ENCODE measurements at places on chromosomes 16 and 17.

- DNase-seq, result peak; percentile 78
Observed at GRCh38 chr17:38676706-38677504, 2.1 kb upstream of the EPOP start.

GRCh38 chr16:30519120-30520049, 7.0 kb downstream of the ZNF768 start:
- no peak for DNase-seq

DNA sequence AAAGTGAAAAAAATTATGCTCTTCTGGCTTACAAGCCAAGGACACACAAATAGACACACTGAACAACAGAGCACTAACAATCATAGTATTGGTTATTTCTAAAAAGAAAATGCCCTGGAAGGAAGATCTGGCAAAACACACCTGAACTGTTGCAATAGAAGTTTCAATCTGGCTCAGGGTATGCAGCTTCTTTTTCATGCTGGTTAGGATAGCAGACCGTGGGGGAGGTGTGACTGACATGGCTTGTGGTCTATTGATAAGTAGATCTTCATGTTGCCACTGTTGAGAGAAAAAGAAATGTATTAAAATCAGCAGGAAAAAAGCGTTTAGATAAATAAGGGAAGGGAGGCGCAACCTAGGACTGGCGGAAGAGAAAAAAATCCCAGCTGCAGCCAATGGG, 26.5 kb upstream of the ARL6IP1 start:
- DNase-seq, result no peak

DNA sequence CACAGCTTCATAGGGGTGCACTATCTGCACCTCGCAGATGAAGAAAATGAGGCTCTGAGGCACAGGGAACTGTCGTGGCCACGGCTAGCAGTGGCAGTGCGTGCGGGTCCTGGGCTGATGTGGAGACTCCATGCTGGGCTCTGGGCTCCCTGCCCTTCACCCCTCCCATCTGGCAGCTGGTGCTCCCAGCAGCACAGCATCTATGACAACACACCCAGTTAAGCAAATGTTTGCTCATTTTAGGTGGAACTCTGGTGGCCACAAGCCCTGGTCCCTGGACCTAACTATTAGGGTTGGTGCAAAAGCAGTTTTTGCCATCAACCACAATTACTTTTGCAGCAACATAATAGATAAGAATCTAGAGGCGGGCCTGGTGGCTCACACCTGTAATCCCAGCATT, 30.9 kb downstream of the IFT140 start:
- no peak for DNase-seq

GRCh38 chr16:62664566-62664965, 628.3 kb upstream of the CDH8 start:
- DNase-seq, result no peak

- no peak for DNase-seq
Observed at GRCh38 chr17:30207655-30208054, 27.8 kb downstream of the SLC6A4 start.

DNA sequence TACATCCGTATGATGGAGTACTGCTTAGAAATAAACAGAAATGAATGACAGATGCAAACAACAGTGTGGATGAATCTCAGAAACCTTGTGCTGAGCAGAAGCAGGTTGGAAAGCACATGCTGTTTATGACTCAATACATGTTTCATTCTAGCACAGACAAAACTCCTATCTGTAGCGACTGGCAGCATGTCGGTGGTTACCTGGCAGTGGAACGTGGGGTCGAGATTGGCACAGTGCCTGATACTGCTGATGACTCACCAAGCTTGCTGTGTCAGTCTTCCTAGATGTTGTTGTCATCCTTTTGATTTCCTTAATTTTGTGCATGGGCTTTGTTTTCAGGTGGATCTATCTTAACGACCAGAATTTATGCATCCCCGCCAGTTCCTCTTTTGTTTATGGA, 62.1 kb downstream of the GAN start:
- no peak for DNase-seq

DNA sequence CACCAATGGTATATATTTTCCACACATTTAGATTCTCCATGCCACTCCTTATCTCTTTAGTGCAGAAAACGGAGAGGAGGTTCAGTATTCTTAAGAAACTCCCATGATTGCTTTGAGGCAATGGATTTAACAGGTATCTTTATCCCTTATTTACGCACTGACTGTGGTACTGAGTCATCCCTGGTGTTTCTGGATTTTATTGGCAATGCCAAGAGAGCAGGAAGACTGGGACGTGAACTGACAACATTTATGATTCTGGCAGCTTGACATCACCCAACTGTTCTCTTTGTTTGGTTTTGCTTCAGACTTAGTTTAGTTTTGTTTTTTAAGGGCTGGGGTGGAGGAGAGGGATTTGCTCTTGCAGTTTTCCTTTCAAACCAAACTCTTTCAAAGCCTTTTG, 131.4 kb downstream of the WWOX start:
- DNase-seq, result no peak

- no peak for DNase-seq
Observed at GRCh38 chr17:33142705-33143299, 150.3 kb downstream of the ASIC2 start.

- DNase-seq, result no peak
Observed at GRCh38 chr16:68230176-68230571, 5.8 kb downstream of the ESRP2 start.

DNA sequence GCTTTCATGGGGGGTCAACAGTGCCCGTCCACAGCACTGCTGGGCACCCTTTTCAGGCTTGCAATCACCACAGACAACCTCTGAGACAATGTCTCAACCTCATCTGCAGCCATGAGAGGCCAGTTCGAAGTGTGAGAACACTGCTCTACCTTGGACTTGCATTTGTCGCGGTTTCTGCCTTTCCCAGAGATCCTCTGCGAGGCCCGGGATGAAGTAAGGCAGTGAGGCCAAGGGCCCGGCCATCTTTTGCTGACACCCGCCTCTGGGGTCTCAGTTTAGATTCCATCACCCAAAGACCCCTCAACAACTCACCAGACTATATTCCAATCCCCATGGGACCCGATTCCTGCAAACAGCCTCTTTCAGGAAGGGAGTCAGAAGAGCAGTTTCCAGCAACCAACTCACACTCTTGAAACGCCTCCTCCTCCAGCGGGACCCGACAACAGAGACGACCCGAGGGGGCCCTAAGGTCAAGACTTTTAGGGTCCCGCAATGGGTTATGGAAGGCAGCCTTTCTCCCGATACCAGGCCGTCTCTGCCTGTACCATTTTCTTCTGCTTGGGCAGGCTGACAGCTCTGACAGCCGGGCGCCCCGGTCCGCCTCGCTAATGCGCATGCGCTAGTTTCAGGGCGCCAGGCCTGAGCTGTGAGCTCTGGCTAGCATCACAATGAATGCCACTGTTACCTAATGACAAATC, 576.0 kb downstream of the KCNJ18 start:
- DNase-seq, result no peak

GRCh38 chr16:80260906-80261311, 279.9 kb upstream of the DYNLRB2 start:
- DNase-seq, result no peak

GRCh38 chr17:68133346-68134045, 98.0 kb downstream of the KPNA2 start:
- no peak for DNase-seq

GRCh38 chr17:57481910-57482391, 225.6 kb downstream of the MSI2 start:
- DNase-seq, result no peak

DNA sequence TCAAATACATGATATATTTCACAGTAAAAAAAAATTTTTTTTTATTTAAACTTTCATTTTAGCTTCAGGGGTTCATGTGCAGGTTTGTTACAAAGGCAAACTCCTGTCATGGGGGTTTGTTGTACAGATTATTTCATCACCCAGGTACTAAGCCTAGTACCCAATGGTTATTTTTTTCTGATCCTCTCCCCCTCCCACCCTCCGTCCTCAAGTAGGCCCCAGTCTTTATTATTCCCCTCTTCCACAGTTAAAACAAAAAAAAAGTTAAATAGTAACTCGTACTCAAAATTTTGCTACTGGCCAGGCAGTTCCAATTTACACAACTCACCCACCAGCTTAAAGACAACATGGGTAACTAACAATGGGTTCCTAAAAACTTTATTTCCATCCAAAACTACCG, 63.9 kb downstream of the WDR59 start:
- no peak for DNase-seq

GRCh38 chr17:30321314-30321713, 12.5 kb downstream of the TMIGD1 start:
- no peak for DNase-seq

GRCh38 chr17:74532115-74532514, 840 bp upstream of the CD300LB start:
- no peak for DNase-seq

GRCh38 chr16:48438414-48438813, 53.2 kb upstream of the SIAH1 start:
- no peak for DNase-seq

DNA sequence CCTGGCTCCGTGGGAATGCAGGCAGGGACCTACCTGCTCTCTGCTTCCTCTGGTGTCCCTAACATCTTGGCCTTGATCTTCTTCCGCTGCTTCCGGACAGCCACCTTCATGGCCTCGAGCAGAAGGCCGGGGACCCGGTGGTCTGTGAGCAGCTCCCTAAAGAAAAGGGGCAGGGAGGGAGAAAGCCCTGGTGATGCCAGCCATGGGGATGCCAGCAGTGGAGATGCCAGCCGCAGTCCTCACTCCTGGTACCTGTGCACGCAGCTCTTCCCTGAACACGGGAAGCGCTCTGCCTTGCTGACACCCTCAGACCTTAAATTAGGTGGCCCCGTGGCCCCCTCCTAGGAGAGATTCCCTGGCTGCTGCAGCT, 1.9 kb downstream of the RILP start:
- no peak for DNase-seq

DNA sequence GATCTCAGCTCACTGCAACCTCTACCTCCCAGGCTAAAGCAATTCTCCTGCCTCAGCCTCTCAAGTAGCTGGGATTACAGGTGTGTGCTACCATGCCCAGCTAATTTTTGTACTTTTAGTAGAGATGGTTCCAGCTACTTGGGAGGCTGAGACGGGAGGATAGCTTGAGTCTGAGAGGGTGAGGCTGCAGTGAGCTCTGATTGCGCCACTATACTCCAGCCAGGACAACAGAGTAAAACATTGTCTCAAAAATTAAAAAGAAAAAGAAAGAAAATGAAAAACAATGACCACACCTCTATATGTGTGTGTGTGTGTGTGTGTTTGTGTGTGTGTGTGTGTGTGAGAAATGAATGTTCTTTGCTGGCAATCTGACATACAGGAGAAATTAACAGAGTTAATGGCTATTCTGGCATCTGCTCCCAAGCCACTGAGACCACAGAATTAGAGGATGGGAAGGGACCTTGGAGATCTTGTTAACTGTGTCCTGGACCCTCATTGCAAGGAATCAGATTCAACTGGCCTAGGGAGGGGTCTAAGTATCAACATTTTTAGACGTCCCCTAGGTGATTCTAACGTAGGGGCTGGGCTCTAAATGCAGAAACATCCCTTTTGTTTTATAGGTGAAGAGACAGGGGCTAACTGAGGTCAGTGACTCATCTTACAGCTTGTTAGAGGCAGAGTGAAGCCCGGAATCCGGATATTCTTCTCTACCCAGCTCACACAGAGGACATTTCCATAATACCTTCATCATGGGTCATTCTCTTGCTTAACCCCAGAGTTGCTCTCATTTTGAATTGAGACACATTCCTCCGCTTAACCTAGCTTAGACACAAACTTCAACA, 16.4 kb upstream of the MARCHF10 start:
- no peak for DNase-seq

- DNase-seq, result no peak
Observed at GRCh38 chr16:84663433-84664101, 15.3 kb downstream of the KLHL36 start.

GRCh38 chr16:1640261-1640941, 28.2 kb downstream of the CRAMP1 start:
- no peak for DNase-seq

DNA sequence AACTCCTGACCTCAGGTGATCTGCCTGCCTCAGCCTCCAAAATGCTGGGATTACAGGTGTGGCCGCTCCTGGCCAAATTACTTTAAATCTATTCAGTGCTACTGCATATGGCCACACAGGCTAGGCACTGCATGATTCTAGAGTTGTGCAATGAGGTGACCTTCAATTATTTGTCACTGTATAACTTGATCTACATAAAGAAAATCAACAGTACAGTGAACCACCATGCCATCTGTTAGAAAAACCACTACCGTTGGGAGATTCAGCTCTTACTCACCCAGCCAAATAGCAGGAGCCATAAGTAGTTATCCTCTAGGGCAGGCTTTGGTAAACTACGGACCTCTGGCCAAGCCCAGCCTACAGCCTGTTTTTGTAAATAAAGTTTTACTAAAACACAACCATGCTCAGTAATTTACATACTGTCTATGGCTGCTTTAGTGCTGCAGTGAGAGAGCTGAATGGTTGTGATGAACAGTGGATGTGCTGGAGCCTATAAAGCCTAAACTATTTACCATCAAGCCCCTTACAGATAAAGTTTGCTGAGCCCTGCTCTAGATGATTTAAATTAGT, 40.7 kb upstream of the TANC2 start:
- no peak for DNase-seq

- no peak for DNase-seq
Observed at GRCh38 chr16:89150981-89151380, 20.6 kb upstream of the CDH15 start.

DNA sequence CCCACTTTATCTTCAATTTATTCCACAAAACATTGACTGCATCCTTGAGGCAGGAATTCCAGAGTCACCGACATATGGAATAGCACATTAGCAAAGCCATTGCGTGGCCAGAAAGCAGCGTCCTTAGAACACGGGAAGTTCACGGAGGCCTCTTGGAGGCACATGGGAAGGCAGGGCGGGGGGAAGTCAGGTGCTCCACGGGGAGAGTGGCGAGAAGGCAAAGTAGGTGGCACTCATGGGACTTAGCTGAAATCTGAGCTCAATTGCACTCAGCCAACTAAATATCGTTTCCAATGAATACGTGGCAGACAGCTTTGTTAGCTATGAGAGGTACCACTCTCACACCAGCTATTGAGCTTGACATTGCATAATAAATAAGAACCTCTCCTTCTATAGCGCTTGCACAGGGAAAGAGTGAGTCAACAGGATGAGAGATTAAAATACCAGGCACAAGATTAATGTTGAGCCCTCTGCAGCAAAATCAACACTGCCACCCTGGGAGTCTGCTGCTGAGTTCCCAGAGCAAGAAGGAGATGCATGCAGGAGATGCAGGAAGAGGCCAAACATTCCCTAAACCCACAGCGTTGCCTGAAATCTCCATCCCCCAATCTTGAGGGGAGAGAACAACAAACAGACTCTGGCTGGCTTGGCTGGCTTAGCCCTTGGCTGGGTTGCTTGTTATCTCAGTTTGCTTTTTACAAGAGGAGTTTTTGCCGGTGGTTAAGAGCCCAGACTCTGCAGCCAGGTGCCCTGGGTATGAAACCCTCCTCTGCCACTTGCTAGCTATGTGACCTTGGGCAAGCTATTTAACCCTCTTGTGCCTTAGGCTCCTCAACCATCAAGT, 28.8 kb downstream of the ABCC12 start:
- no peak for DNase-seq

- no peak for DNase-seq
Observed at GRCh38 chr17:27974045-27974436, 68.4 kb upstream of the NLK start.

DNA sequence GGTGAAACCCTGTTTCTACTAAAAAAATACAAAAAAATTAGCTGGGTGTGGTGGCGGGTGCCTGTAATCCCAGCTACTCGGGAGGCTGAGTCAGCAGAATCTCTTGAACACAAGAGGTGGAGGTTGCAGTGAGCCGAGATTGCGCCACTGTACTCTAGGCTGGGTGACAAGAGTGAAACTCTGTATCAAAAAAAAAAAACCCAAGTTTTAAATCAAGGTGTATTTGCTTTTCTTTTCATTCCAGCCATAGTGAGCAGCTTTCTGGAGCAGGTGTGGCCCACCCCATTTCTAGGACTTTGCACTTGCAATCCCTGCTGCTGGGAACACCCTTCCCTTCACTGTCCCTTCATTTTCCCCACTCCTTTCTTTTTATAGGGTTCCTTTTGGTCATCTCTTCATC, 28.8 kb downstream of the TMEM238L start:
- DNase-seq, result no peak

Data from T-helper 2 cell treated with Interferon-gamma antibody and Interleukin-4, amounts not matched to agents 5 μg/mL and 100 μg/mL, for 36 hours (primary cell).